ENCODE measurements at places on chromosomes 3 and 15. TPM values are rescaled to one million over a fixed set of nuclear protein-coding genes. Genes with fewer than 3 reads are reported as not detected.

DNA sequence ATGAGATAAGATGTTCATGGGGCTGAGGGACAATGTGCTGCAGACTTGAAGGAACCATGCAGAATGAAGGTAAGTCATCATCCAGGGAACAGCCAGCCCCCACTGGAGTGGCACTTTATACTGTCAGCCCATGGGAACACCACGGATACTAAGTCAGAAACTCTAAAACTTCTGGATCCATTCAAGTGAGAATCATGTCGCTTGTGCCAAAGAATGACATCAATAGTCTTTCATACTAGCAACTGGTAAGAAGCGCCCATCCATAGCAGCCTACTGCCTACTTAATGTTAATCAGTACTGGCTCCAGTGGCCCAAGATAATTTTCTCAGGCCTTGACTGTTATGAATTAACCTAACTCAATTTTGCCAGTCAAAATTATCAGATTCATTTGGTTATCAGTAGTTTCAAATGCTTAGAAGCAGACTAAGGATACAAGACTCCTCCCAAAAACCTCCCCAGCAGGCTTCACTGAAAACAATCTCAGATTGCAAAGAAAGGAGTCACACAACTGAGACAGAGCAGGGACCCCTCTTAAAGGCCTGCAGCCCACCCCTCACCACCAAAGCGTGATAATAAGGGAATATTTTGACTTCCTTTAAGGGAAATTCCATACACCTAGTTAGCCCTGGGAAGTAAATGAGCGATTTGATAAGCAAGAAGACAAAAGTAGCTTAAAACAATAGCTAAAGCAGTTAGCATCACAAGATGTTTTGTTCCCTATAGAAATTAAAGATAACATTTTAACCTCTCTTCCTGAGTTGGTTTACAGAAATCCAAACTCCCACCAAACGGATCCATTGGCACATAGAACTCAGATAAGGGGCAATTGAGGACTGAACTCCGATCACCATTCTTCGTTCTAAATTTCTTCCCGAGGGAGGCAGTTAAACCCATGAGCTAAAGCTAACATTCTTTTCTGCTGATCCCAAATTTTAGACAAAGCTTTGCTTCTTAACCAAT, 98.8 kb downstream of the TGFBR2 start:
- no peak for DNase-seq

DNA sequence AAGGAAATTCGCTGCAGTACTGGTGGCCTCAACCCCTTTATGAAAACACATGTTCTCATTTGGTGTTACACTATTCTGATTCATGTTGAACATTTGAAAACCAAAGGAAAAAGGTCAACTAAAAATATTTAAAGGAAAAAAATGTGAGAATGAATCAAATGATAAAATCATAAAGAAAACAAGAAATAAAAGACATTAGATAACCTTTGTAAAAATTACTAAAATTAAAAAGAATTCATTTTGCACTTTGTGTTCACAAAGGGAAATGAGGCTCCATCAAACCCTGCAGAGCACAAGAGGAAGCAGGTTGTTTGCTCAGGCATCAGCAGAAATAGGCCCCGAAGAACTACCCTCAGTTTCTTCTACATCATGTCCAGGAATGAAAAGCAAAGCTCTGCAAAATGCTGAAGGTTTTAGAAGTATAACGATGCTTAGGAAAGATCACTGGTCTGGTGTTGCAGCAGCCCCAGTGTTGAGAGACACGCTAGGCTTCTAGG, 41.2 kb downstream of the MAP4 start:
- DNase-seq = no peak

DNA sequence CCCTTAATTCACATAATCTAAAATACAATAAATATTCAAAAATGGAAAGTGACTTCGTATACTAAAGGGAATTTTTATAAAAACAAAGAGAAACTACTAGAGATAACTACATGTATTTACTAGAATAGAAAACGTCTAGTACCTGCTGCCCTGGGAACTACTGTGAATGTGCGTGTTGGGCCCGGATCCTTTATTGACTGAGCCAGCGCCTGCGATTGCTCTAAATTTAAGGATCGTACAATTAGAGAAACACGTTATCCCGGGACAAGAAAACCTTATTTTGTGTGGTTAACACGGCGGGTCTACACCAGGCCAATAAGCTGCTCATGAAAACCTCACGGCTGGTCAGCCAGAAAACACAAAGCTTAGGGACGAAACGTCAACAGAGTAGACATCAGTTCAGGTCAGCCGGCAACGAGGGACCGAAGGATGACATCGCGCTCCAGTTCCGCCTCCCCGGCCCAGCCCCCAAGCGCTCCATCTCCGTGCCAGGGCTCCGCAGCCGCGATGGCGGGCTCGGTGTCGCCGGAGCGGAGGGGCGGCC, 555 bp downstream of the TM2D3 start:
- DNase-seq = no peak

- no peak for DNase-seq
These were observed 60.4 kb upstream of the CA12 start for GRCh38 chr15:63442080-63442479.

DNA sequence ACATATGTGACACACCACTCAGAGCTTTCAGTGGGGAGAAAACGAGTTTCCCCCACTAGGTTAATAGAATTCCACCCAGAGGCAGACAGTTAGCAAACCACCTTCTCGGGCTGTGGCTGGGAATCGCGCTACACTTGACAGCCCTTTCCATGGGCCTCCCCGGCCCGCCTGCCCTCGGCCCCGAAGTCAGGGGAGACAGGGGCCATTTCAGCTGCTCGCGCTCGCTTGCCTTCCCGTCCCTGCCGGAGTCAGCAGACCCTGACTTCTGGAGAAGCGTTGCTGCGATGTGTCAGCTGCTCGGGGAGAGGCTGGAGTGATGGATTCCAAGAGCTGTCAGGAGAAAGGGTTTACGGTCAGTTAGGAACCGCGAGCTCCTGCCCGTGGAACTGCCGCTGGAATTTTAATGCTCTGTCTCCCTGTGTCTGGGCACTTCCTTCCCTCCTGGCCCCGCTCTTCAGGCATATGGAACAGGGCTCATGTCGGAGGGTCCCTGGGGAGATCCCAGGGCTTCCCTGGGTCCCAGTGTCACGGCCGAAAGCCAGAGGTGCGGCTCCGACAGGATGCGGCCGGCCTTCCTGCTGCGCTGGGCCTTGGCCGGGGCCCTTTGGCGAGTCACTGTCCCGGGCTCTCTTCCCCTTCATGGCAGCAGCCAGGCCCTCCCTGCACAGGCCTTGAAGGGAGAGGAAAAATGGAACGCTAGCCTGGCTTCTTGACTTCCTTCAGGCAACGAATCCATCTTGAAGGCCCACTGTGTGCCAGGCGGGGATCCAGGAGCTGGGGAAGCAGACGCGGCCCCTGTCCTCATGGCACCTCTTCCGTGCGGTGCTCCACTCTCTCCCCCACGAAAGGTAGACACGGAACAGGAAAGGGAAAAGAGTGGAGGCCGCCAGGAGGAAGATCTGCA, 38.4 kb upstream of the VPS8 start:
- DNase-seq = no peak

DNA sequence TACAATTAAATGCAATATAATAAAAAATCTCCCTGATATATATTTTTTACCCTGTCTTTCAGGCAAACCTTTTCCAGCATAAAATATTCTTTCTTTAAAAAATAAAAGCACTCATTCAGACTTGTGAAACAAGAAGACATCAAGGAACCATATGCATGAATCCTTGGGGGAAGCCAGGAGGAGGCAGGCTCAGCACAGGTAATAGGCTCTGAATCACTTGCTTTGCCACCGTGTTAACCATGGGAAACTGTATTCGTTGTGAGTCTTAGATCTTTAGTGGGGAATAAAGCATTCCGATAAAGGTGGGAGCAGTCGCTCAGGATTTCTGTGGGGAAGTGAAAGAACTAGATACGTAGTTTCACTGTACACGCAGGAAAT, 42.4 kb downstream of the FBN1 start:
- DNase-seq = no peak

- no peak for DNase-seq
These were observed 244.4 kb upstream of the TRIM42 start for GRCh38 chr3:140433431-140433830.

Gene SCN5A
- 0.79 TPM for total RNA-seq

Gene KLHL6
- 21.5 TPM for total RNA-seq

DNA sequence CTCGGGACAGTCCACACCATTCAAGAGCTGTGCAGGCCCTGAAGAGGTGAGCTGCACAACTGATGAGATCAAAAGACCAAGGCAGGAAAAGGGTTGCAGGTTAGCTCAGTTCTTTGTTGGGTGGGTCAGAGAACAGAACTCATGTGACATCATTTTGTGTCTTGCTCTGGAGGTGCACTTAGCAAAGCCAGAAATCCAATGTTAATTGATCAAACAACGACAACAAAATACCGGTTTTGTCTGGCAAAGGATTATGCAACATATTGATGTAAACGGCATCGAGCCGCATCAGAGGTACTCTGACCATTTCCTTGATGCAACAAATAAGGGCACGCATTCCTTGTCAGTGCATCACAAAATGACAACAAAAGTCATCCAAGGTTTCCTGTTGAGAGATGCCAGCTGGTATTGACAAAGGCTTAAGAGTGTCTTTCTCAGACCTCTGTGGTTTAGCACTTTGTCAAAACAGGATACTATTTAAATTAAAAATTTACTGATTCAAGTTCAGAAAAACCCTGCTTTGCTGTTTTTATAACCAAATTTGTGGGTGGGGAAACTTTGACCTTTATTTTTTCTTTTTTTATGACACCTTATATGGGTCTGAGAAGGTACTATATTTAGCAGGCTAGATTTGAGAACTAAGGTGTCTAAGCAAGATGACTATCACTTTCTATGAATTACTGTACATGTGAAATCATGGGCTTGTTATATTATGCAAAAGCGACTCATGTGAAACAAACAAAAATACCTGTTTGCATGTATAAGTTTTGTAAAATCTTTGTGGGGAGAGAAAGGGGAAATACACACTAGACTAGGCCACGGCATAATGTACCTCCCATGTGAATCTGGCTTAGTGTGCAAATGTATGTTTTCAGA, 496.1 kb downstream of the FOXP1 start:
- no peak for DNase-seq

GRCh38 chr3:23669541-23670255, 136.1 kb upstream of the UBE2E1 start:
- DNase-seq = no peak

DNA sequence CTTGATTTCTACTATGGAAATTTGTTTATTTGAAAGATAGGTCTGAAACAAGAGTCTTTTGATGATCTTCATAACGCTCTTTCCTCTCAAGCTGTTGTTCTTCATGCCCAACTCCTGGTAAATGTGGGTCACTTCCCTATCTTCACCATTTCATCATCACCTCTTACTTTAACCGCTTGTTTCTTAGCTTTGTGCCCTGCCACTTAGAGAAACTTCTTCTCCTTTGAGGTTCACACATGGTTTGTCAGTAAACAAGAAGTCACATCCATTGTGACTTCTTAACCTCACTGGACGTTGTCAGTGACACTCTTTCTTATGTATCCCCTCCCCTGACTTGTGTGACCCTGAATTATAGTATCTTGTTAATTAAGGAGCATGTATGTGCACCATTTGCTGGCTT, 16.9 kb upstream of the P2RY13 start:
- no peak for DNase-seq

Gene ZBTB38
- 101 TPM for total RNA-seq

DNA sequence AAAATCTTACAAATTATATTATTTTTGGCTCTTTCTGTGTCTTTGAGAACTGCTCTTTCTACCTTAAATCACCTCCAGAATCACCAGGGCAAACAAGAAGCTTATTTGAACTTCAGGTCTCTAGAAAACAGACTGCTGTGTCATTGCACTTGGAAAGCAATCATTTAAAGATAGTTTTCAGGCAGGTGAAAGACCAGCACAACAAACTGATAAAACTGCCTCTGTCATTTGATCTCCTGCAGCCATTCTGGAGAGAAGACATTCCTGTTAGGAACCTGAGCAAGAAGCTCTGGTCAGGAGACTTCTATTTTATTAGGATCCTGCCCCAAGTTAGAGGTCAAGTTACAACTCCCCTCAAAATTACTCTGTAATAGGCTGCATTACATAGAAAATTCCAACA, 50.7 kb upstream of the AP4E1 start:
- DNase-seq = no peak

- DNase-seq = no peak
These were observed 15.0 kb downstream of the BHLHE40 start for GRCh38 chr3:4994144-4994730.

DNA sequence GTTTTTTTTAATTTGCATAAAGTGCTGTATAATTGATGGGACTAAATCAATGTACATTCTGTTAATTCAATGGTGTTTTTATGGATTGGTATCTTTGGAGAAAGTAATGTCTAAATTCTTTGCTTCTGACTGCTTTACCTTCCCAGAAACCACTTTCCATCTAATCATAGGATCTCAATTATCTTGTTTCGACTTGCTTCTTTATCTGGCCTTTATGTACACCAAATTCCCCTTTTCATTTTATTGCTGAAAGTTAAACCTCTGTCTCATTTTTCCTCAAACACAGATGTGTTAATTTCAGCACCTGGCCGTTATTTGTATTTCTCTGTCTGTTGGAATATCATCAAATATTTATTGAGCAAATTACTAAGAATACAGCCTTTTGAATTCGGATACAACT, 287.3 kb upstream of the GBE1 start:
- no peak for DNase-seq

GRCh38 chr3:138366006-138366759, 17.8 kb downstream of the MRAS start:
- no peak for DNase-seq

GRCh38 chr3:36606871-36607765, 157.2 kb downstream of the DCLK3 start:
- no peak for DNase-seq

DNA sequence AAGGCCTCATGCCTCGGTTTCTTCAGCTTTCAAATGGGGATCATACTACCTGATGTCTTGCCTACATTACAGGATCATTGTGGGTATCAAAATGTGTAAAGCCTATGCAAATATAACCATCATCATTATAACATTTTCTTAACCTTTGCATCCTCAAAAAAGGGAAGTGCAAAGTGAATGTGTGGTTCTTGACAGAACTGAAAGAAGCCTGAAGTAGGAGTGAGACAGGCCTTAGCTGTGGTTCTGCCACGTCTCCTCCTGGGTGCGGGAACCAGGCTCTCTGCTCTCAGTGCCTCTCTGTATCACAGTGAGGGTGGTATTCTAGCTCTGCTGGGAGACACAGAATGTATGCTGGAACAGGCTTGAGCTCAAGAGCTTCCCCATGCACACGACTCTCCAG, 316.9 kb upstream of the ICE2 start:
- no peak for DNase-seq

Gene CLDN18
- not detected for total RNA-seq

Gene NAALADL2
- 15.1 TPM for total RNA-seq

All from omental fat pad (tissue), 4 donors.